Effector memory CD4-positive, alpha-beta T cell (primary cell): ENCODE measurements at places on chromosomes 3 and 15.

DNA sequence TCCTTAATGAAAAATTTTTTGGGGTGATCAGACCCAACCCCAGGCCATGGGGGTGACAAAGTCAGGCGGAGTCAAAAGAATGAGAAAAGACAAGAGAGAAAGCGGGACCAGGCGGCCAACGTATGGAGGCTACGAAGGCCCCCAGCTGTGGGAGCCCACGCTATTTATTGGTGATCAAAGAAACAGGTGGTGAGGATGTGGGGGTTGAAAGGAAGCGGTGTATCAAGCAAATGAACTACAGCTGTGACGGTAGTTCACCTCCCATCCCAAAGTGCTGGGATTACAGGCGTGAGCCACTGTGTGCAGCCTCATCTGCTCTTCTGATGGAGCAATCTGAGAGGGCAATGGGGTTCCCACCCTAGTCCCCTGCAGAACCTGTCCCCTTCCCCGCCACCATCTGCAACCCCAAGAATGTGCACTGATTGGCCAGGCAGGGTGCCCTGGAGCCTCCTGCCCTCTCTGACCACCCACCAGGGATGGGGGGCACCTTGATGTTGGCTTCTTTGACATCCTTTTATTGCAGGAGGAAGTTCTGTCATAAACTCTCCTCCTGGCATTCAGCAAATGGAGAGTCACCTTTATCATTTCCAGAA is 1.1 kb upstream of the CHRNA3 start:
- no peak for DNase-seq

- DNase-seq = no peak
These were observed 196.6 kb upstream of the IL12A start for GRCh38 chr3:159792070-159792469.

GRCh38 chr3:108090049-108090700 is 656 bp downstream of the CD47 start:
- peak; percentile 57 for DNase-seq

DNA sequence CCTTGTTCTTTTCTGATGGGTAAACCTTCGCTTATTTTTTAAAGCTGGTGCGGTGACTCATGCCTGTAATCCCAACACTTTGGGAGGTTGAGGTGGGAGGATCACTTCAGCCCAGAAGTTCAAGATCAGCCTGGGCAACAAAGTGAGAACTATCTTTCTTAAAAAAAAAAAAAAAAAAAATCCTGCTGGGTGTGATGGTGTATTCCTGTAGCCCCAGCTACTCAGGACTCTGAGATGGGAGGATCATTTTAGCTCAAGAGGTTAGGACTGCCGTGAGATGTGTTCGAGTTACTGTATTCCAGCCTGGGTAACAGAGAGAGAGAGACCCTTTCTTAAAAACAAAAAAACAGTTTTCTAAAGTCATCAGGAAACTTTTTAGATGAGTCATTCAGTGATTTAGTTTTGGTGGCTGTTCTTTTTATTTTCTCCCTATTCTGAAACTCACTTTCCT is 37.7 kb downstream of the SLMAP start:
- DNase-seq = no peak

- DNase-seq = no peak
These were observed 554.4 kb downstream of the IGSF11 start for GRCh38 chr3:118480101-118480860.

GRCh38 chr3:171712171-171712938 is 97.9 kb downstream of the PLD1 start:
- DNase-seq = no peak

DNA sequence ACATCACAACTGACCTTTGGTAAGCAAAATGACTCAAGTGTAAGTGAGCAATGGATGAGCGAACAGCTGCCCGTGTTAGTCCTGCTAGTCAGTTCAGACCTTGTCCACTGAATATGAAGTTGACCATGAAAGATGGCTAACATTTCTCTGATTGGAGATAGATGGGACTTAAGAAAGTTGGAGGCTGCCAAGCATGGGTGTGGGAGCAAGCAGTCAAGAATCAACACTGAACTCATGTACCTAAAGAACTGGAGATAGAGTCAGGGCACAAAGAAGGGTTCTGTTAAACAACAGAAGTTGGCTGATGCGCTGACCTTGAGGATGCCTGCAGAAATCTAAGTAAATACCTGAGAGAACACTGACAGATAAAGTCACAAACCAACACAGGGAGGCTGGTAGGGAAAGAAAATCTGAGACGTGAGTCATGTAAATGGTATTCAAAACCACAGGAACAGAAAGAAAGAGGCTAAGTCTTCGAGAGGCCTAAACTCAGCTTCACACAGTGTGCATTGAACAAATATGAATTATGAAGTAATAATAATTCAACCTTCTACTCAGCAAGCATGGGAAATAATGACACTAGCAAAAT is 30.7 kb upstream of the ANPEP start:
- DNase-seq = no peak

DNA sequence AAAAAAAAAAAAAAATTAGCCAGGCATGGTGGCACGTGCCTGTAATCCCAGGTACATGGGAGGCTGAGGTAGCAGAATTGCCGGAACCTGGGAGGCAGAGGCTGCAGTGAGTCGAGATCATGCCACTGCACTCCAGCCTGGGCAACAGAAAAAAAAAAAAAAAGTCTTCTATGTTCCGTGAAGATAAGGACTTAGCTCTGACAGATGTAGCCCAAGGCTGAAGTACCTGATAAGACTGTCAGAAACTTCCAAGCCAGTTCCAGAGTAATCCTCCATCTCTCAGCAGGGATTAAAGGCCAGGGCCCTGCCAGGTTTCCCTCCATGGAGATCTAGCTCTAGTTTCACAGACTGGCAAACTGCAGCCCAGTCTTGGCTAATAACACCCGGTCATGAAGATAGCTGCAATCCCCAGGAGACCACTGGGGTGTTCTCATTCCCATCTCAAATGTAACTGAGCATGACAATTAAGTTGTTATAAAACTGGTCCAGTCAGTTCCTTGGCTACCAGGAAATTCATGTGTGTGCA is 8.5 kb downstream of the CDCP1 start:
- no peak for DNase-seq

GRCh38 chr3:150299201-150299600 is 108.9 kb upstream of the TSC22D2 start:
- no peak for DNase-seq
